ENCODE measurements at places on chromosomes 7 and 10.

DNA sequence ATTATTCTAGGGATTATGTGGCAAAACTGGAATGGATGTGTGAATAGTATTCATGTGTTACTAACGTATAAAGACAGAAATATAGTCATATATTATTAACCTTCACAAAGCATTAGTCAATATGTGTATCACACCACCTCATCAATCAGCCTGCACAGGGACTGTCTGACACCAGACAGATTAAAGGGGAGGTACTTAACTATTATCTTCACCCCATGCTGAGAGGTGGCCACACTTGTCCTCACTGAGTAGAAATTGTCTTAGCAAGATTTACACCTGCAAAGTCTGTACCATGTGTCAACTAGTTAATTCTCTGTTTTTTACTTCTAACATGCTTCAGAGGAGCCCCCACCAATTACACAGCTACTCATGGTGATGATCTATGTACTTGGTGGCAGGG lies 146.3 kb upstream of the LRGUK start:
- DNase-seq = no peak

GRCh38 chr10:15737656-15738055 lies 17.9 kb upstream of the ITGA8 start:
- no peak for DNase-seq

DNA sequence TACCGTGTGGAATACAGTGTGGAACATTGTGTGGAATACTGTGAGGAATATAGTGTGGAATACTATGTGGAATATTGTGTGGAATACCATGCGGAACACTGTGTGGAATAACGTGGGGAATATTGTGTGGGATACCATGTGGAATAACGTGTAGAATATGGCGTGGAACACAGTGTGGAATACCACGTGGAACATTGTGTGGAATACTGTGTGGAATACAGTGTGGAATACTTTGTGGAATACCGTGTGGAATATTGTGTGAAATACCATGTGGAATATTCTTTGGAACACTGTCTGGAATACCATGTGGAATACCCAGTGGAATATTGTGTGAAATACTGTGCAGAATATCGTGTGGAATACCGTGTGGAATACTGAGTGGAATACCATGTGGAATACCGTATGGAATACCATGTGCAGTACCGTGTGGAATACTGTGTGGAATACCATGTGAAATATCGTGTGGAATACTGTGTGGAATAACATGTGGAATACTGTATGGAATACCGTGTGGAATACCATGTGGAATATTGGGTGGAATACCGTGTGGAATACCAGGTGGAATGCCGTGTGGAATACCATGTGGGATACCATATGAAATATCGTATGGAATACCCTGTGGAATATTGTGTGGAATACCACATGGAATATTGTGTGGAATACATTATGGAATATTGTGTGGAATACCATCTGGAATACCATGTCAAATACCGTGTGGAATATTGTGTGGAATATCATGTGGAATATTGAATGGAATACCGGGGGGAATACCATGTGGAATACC lies 133.1 kb upstream of the CHST15 start:
- no peak for DNase-seq

DNA sequence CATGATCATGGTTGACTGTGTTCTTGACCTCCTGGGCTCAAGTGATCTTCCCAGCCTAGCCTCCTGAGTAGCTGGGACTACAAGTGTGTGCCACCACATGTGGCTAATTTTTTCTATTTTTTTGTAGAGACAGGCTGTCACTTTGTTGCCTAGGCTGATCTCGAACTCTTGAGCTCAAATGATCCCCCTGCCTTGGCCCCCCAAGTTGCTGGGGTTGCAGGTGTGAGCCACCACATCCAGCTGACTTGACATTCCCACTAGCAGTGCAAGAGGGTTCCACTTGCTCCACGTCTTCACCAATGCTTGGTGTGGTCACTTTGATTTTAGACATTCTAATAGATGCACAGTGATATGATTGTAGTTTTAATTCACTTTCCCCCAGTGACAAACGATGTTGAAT lies 25.1 kb downstream of the CYP26A1 start:
- no peak for DNase-seq

DNA sequence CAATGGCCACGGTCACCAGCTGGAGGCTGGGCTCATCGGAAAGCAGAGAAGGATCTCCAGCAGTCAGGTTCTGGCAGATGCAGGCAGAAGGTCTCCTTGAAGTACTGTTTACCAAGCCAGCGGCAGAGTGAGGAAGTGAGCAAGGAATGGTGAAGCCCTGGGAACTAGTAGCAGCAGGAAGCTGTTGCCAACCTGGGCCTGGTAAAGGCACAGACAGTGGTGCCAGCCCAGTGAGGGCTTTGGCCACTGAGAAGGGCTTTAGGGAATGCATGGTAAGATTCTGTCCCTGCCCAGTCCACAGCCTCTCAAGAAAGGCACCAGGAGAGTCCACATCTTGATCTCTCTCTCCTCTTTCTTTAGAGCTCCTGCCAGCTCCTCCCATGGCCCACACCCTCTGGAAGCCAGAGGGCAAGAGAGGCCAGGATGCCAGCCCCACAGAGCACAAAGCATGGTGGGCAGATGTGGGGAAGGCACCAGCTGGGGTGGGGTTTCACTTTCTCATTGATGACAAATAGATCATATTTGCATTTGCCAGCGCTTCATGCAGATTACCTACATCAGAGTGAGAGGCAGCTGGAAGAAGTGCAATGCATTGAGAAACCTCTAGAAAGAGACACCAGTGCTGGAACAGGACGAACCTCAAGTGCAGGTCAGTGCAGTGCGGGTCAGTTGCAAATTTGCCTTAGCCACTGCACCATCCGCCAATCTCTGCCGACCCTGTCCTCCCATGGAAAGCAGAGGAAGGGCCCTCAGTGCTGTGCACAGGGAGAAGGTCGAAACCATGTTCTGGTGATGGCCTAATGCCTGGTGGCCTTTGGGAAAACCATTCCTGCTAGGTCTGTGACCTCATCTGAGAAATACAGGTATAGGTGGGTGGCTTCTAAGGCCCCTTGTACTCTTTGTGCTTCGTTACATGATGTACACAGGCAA lies 667.8 kb upstream of the MKI67 start:
- DNase-seq = no peak

DNA sequence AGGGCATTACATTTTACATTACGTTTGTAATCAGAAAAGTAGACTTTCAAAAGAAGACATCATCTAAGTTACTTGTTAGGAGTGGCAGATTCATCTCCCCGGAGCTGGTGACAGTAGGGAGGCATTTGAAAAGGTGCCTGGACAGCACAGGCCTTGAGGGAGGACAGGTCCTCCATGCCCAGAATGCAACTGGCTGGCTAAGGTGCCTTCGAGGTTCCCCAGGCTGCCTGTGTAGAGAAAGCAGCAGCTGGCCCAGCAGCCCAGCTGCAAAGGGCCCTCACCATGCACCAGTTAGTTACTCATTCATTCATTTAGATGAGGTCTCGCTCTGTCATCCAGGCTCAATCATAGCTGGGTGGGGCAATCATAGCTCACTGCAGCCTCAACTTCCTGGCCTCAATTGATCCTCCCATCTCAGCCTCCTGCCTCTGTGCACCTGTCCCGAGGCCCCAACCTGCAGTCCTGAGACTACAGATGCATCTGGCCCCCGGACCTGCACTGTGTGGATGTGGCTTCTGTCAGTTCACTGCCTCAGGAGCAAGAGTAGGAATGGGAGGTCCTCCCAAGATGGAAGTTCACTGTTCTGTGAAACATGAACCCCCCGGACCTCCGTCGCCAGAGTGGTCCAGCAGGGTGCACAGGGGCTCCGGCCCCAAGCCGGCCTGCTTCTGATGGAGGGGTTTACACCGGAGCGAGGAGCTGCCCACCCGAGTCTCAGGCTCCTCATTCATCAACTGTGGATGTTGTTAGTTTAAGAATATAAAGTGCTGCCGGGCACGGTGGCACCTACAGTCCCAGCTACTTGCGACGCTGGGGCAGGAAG lies 36.6 kb downstream of the PRKAG2 start:
- no peak for DNase-seq

GRCh38 chr10:29438271-29438670 lies 149.4 kb downstream of the LYZL1 start:
- DNase-seq = no peak

- DNase-seq = peak; percentile 38
These were observed at the start of gene ADAMTS14 for GRCh38 chr10:70672165-70673042. ADAMTS14 (plus strand) TSS chr10:70672506; CDS start chr10:70672803, 297 bp downstream.

DNA sequence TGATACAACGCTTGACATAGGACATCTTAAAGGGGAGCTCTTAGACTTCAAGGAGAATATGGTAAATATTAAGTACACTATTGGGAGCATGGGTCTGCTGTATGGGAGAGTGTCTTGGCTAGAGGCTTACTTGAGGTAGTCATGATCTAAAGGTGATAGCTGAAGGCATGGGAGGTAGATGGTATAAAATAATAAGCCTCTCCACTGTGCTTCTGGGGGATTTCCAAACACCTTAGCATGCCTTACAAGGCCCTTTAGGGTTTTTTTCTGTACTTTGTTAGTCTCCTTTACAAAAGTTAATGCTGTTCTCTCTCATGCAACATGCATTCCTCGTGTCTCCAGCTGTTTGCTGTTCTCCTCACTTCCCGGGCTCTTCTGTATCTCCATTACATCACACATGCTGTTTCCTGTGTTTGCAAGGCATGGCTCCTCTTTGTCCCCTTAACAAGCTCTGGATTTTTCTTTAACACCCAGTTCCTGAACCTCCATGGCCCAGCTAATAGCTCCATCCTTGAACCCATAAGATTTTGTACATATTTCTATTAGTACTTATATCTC lies 449.7 kb downstream of the AUTS2 start:
- no peak for DNase-seq

GRCh38 chr7:14045651-14046050 lies 56.2 kb upstream of the ETV1 start:
- no peak for DNase-seq

GRCh38 chr10:106793617-106794016 lies 370.9 kb downstream of the SORCS1 start:
- DNase-seq = no peak

GRCh38 chr10:91885362-91886079 lies 23.8 kb downstream of the FGFBP3 start:
- DNase-seq = no peak

DNA sequence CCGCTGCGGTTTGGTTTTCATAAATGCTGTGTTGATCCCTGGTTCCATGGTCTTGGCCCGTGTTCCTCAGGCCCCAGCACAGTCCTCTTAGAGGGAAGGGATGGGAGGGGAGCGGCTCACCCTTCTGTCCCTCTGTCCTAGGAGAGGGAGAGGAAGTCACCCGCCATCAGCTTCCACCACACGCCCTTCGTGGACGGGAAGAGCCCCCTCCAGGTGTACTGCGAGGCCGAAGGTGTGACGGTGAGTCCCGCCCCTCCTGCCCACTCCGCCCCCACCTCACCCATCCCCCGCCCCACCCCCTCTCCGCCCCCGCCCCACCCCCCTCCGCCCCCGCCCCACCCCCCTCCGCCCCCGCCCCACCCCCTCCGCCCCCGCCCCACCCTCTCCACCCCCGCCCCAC lies 37.5 kb upstream of the DPYSL4 start:
- no peak for DNase-seq

GRCh38 chr10:65611592-65611991 lies 1314.2 kb upstream of the LRRTM3 start:
- no peak for DNase-seq

All from stimulated activated naive CD8-positive, alpha-beta T cell treated with anti-CD3 and anti-CD28 coated beads, Interleukin-15, Interleukin-2, amounts not matched to agents 100 U/mL and 50 U/mL, for 24 hours (primary cell).